ENCODE measurements at places on chromosomes 6 and 20.

- DNase-seq = no peak
These were observed 74.4 kb downstream of the NFATC2 start for GRCh38 chr20:51467956-51468626.

DNA sequence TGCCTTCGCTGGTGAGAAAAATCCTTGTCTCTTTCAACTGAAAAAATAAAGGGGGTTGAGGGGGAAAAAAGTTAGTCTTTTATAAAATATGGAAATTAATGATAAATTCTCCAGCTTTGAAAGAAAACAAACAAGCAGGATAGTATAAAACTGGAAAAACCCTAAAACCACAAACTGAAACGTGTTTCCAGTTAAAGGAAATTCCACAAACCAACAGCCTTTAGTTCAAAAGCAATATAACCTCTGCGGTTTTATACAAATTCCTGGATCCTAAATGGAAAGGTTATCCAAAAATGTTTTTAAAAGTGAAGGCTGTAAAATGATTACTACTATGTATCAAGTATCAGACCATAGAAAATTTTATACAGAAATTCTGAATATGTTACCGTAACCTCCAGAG lies 55.6 kb downstream of the BMP5 start:
- DNase-seq = no peak

DNA sequence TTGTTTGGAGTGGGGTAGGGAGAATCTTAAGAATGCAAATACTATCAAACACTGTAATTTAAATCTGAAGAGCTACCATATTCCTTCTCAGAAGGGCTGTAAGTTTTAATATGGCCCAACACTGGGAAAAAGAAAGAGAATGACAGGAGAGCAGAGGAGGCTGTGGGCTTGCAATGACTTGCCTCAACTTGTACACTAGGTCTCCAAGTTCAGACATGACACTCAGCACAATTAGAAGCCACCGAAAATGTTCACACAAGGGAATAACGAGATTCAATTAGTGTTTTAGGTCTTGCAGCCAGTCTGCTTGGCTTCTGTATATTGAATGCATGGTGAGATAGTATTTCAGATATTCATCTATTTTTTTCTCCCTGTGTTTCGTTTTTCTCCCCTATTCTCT lies 89.4 kb downstream of the HS3ST5 start:
- no peak for DNase-seq

DNA sequence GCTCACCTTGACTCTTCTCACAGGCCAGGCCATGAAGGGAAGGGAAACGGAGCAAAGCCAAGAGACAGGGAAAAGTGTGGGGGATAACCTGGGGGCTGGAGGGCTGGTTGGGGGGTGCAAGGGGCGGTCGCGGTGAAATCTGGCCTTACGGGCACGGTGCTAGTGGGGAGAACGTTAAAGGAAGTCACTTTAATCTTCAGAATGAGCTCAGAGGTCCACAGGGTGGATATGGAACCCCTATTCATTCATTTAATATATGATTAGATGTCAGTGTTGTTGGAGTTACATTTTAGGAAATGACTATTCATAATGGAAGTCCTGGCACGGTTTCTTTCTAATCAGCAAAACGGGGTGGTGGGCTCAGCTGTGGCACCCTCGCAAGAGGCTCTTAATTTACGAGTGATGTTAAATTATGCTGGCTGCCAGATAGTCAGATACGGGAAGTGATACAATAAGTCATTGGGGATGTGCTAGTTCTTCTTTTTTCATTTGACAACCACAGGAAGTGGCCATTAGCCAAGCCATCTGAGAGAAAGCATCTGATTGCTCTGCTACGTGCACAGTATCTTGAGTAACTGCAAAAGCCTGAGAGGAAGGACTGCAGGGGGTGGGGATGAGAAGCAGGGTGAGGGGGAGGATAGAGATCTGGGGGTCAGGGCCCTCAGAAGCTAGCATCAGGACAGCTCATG lies 253.0 kb downstream of the QKI start:
- no peak for DNase-seq

DNA sequence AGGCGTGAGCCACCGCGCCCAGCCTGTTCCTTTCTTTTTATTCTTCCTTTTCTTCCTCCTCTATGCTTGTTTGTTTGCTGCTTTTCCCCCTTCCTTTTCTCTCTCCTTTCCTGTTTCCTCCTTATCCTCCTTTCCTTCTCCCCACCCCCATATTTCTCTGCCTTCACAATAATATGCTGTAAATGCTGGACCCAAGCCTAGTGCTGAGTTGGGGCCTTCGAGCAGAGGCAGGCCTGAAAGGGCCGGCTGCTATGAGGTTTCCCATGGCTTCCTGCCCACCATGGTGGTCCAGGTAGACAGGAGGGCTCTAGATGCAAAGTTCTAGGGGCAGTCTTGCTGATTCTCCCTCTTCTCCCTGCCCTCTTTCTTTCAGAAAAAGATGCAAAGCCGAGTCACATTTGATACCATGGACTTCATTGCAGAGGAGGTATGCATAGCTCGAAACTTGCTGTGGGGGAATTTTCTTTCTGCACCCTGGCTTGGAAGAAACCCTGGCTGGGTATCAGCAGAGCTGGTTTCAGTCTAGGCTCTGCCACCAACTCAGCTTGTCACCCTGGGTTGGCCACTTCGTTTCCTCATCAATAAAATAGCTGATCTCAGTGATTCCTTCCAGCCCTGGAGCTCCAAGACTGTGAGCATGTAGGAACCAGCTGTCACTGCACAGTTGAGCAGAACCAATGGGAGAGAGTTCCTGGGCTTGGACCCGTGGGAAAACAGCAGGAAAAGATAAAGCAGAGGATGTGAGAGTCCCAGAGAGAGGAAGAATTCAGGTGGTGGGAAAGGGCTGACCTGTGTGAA lies 7.4 kb downstream of the CNBD2 start:
- no peak for DNase-seq

DNA sequence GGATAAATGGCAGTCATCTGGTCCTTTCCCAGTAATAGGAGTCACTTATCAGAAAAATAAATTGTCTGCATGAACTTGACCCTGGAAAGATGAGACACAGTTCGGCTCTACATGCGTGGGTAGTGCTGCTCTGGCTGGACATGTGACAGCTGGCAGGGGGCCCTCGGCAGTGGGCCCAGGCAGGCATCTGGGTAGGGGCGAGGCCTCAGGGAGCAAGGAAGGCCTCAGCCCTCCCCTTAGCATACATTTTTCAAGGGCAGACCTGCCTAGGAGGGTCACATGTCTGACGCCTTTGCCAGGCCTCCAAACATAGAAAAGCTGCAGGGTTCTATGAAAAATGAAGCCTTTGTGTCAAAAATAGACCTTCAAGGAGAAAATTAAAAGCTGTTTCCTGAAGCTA lies 12.8 kb upstream of the ILRUN start:
- peak; percentile 72 for DNase-seq

GRCh38 chr6:153150752-153151440 lies 19.8 kb upstream of the RGS17 start:
- no peak for DNase-seq

GRCh38 chr6:134621858-134622257 lies 303.9 kb upstream of the SGK1 start:
- no peak for DNase-seq

DNA sequence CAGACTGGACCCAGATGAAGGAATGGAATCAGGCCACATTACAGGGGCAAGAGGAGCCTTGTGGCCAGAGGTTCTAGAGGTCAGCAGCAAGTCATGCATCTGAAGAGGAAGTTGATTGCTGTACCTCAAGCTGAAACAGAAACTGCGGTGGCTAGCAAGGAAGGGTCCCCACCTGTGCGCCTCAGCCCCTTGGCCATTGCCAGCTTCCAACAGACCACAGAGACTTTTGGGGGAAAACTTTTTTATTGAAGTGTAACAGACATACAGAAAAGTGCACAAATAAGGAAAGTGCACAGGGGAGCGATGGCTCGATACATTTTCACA lies 26.8 kb upstream of the SLC9A8 start:
- DNase-seq = no peak

- no peak for DNase-seq
These were observed 177.2 kb upstream of the DTNBP1 start for GRCh38 chr6:15839969-15840541.

GRCh38 chr20:49750611-49751396 lies 37.1 kb upstream of the B4GALT5 start:
- DNase-seq = no peak

GRCh38 chr6:7152462-7152861 lies 44.7 kb downstream of the RREB1 start:
- DNase-seq = no peak

DNA sequence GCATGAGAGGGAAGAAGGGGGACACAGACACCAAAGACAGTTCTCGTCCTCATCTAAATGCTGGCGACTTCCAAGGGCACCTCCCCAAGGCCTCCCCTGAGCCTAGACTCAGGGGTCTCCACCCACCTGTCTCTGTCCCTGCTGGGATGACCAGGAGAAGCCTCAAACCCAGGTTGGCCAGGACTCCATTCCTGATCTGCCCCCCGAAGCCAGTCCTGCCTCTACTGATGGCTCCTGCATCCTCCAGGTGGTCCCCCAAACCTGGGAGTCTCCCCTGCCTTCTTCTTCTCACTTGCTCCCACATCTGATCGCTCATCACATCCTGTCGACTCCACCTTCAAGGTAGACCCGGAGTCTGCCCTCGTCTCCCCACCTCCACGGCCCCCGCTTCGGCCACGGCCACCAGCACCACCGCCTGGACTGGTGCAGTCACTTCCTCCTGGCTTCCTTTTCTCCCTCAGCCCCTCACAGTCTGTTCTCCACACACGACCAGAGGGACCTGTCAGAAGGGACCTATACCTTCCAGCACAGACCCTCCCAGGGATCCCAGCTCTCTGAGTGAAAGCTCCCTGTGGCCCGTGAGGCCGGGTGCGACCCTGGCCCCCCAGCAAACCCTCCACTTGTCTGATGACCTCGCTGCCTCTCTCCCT lies 92.1 kb downstream of the CEBPB start:
- DNase-seq = peak; percentile 58

DNA sequence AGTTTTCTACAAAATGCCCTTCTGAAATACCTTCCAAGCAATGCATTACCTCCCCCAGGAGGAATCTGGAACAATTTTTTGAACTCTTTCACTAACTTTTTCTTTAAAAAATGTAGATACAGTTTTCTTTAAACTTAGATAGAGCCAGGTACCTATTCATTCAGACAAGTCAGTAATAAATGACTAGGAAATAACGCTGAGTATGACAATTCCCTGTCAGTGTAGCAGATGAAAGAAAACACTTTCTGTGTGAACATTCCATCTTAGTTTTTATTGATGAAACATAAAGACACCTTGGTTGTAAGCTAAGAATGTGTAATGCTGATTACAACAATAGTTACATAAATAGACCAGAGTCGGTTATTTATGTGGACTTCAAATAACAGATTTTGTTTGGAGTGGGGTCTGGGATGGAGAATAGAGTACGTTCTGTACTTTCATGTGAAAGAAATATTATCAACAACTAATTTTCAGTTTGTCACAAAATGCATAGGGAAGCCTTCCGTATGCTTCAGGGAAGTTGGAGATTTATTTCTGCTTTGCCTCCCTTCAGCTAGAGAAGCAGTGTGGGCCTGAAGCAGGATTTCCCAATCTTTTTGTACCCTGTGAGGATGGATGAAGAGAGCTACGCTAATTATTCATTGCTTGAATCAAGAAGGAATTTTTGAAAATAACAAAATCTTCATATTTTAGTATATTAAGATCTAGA lies 19.2 kb upstream of the QKI start:
- no peak for DNase-seq

DNA sequence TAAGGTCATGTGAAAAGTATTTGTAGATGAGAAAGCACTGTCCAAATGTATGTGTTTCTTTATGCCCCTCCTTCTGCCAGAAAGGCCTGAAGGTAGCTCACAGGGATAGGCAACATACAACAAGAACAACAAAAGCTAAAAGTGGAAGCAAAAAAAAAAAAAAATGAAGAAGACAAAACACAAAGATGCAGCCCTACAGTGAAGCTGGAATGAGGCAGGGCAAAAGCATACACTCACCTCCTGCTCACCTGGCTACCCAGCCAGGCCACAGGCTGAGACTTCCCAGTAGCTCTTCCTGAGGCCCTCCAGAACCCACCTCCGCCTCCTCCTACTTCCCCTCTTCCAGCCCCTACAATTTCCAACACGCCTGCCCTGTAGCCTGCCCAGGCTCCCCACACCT lies 2.4 kb downstream of the UNC5CL start:
- DNase-seq = no peak

- no peak for DNase-seq
These were observed 192.9 kb upstream of the PREP start for GRCh38 chr6:105595829-105596228.

DNA sequence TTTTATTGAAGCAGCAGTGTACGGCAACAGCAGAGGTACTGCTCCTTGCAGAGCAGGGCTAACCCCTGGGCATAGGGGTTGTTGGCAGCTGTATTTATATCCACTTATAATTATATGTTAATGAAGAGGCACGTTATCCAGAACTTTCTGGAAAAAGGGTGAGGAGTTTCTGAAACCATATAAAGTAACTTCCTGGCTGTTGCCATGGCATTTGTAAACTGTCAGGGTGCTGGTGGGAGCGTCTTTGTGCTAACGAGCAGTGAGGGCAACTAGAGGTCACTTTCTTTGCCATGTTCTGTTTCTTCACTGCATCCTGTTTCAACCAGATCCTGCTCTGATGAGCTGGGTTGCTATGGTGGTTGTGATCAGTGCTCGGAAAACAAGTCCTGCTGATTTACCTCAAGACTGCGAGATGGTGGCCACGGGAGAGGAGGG lies 11.1 kb upstream of the ARFGEF2 start:
- DNase-seq = no peak

DNA sequence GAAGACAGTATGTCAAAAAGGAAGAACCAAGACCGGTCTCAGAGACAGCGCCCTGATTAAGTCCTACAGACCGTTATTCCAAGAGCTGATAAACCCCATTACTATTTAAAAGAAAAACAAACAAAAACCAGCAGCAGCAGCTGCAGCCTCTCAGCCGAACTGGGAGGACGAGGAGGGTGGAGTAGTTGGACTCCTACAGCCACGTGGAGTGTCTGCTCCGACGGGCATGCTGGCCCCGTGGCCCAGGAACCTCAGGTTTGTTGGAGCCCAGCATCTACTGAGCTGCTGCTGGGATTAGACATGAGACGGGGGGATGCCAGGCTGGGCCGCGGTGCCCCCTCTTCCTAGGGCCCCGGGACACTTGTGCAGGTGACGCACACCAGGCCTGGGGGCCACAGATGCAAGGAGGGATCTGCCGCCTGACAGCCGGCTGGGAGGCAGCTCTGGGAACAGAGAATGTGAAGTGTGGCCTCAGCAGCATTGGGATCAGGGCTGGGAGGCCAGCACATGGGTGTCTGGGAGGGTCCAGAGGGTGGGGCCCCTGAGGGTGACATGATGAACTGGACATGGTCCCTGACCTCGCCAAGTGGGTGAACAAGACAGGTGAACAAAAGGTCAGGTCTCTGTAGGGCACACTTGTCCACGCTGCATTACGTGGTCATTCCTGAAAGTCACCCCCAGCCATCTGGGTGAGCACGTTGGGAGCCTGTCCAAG lies 2.9 kb upstream of the ZBTB46 start:
- DNase-seq = no peak

- DNase-seq = peak; percentile 93
These were observed 85.9 kb downstream of the THBS2 start for GRCh38 chr6:169167581-169168301.
